ENCODE measurements at places on chromosomes 5 and 9.

DNA sequence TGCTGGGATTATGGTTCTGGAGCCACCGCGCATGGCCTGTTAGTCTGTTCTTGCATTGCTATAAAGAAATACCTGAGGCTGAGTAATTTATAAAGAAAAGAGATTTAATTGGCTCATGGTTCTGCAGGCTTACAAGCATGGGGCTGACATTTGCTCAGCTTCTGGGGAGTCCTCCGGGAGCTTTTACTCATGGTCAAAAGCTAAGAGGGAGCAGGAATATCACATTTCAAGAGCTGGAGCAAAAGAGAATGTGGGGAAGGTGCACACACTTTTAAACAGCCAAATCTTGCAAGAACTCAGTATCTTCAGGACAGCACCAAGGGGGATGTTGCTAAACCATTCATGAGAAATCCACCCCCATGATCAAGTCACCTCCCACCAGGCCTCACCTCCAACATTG, 12.1 kb downstream of the JAK2 start:
- DNase-seq, result no peak

DNA sequence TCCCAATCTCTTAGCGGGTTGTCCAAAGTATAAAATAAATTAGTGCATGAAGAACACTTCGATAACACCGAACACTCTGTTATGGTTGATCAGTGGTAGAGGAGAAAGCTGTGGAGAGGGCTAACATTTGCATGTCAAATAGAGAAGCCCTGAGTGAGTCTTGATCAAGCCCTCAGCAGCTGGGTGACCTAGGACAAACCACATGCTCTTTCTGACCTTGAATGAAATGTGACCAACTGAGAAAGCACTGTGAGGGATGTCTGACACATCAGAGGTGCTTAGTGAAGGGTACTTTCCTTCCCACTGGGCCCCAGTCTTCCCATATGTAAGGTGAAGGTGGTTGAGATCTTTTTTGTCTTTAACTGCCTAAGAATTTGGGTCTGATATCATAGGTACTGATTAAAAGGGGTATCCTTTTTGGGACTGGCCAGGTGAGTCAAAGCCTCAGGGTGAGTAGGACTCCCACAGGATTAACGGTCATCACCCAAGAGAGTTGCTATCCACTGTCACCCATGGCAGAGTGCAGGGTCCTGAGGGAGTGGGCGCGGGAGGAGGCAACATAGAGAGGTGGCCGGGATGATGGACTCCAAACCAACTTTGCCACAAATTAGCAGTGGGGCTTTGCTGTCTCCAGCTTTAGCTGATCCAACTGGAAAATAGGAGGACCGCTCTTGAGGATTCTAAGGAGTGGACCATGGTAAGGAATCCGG, 53.5 kb downstream of the KIF4B start:
- no peak for DNase-seq

- DNase-seq, result peak; percentile 77
Measured at GRCh38 chr5:170278611-170279458, 18.7 kb downstream of the LCP2 start.

GRCh38 chr5:37804401-37804800, 35.4 kb downstream of the GDNF start:
- no peak for DNase-seq

- DNase-seq, result no peak
Measured at GRCh38 chr5:21623831-21624230, 1229.3 kb downstream of the CDH12 start.

DNA sequence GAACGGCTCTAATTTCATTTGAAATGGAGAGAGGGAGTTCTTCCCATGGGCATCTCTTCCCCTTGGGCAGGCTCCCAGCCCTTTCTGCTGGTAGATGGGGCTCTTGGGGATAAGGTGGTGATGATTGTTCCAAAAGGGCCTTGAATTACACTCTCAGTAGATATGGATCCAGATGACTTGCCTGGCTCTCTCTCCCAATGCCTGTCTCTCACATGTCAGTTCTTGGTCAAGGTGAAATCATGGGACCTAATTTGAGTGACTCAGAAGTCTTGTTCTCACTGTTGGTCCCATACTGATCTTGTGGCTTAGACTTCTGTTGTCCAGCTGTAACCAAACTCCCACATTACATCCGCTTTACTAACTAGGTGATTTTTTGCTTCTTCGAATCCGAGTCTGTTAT, 317.0 kb upstream of the RFX3 start:
- DNase-seq, result no peak

- DNase-seq, result no peak
Measured at GRCh38 chr5:160020266-160020770, 11.4 kb downstream of the TTC1 start.

- peak; percentile 96 for DNase-seq
Measured at GRCh38 chr5:112921833-112922817, at the start of gene REEP5. REEP5 (minus strand) TSS chr5:112922227; CDS start chr5:112922190, 37 bp downstream.

DNA sequence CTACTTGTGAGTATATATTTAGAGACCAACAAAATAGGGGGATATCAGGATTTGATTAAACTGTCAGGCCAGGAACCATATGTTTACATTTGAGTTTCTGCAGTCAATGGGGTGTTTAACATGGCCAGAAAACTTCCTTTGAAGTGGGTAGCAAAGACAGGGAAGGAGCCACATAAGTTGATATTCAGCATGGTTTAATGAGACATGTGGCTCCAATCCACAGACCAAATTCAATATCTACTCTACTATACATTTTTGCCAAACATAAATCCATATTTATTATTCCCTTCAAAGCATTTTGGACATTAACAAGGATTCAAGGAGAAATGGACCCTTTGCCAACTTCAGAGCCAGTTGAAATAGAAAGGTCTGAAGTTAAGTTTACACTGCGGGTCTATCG, 99.8 kb downstream of the TAF11L14 start:
- DNase-seq, result no peak

DNA sequence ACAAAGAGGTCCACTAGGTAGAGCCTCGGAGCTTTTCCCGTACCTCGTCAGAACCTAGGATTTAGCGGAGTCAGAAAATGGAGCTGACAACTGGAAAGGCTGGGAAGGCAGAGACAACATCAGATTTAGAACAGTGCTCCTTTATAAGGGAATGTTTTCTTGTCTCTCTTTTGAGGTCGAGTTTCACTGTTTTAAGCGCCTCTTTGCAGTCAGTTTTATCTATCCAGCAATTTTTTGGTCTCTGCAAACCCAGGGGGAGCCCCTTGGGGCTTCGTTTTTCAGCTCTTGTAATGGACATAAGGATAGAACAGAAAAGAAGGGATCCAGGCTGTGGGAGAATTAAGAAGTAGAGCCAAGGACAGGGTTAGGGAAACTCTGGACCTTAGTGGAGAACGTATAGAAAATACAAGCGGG, 80.5 kb downstream of the FNBP1 start:
- no peak for DNase-seq

- DNase-seq, result peak; percentile 58
Measured at GRCh38 chr9:75087289-75087823, 599 bp downstream of the NMRK1 start.

DNA sequence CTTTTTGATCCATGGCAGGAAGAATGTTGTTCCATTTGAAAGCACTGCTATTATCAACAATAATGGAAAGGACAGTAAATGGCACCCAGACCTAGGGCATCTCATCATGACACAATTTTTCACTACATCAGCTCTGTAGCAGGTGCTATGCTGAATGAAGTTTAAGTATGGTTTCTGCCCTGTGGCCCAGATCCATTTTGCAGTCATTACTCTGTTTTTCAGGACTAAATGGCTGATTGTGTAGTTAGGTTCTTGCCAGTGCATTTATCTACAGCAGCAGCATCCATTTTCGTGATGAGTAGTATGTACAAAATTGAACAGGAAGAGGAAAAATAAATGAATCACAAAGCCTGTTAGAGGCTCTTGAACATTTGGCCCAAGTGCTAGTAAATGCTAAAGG, 270.5 kb upstream of the CD180 start:
- no peak for DNase-seq

DNA sequence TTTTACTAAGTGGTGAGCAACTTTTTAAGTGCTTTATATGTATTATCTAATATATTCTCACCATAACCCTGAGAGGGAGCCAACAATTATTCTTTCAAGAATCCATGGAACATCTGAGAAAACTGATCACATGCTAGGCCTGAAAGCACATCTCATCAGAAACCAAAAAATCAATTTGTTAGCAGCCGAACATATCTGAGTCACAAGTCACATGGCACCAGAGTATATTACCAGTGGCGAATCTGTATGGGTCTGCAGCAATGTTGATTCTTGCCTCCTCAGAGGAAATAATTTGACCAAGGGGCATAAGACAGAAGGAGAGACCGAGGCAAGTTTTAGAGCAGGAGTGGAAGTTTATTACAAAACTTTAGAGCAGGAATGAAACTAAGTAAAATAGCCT, 25.3 kb upstream of the SIL1 start:
- DNase-seq, result no peak

DNA sequence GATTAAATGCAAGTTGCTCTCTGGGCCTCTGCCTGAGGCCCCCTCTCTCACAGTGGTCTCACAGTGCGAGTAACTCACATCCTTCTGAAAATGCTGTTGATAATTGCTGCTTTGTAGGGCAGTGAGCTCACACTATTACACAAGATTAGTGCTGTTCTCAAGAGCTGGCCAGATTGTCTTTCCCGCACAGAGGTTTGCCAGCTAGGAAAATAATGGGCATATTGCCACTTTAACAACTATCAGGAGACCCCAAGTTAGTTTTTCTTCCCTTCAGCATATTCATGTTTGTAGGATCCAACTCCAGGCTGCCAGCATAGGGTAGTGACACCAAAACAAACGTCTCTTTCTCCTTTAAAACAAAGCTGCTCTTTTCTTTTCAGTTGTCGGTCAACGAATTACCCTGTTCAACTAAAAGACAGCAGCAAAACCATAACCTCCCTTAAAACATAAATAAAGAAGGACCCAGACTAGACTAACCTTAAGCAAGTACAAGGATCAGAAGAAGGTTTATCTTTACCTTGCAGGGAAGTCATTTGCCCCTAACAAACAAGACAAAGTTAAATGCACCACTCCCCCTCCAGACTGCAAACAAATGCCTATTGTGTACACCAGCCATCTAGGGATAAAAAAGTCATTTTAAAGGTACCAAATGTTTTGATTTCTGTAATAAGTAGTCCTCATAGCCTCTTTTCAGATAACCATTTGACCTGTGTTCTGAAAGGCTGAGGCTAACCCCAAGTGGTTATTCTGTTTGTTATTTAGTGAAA, 91.4 kb downstream of the VCAN start:
- peak; percentile 57 for DNase-seq

GRCh38 chr5:123598028-123598689, 86.2 kb downstream of the CSNK1G3 start:
- no peak for DNase-seq

- no peak for DNase-seq
Measured at GRCh38 chr5:171367424-171368370, 20.0 kb upstream of the NPM1 start.

- DNase-seq, result no peak
Measured at GRCh38 chr5:179516221-179516620, 34.1 kb upstream of the RUFY1 start.

- DNase-seq, result no peak
Measured at GRCh38 chr5:176527246-176528222, 9.7 kb downstream of the RNF44 start.

GRCh38 chr5:11724940-11725339, 179.3 kb downstream of the CTNND2 start:
- peak; percentile 44 for DNase-seq

- DNase-seq, result no peak
Measured at GRCh38 chr9:69674716-69675438, 2.7 kb upstream of the APBA1 start.

GRCh38 chr5:133114166-133114932, 62.5 kb downstream of the HSPA4 start:
- no peak for DNase-seq

DNA sequence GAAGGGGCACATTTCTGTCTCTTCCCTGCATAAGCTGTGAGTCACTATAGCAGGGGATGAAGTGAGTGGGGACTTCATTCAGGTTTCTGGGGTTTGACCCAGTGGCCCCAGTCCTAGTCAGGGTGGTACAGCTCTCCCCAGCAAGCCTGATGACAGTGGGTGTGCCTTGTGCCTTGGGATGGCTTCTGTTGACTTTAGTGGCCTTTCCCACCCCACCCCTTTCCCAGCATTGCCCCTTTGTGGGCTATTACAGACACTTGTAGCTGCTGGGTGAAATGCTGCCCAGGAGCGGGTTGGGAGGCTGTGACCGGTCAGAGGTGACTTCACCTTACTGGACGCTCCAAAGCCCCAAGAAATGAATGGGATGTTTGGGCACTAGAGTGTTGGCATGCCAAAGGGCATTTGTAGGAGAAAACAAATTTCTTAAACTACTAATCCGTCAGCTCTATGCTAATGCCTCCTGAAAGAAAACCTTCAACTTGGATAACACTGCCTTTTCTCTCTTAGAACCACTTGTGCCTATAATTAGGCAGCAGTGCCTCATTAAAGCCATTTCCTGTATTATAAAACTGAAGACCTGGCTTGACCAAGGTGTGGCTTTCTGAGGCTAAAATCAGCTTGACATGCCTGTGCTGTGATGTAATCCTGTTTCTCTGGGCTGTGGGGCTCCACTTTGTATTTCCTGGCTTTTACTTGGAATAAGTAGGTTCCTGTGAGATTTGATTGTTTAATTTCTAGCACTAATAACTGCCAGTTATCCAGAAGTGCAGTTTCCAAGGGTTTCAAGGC, 119.0 kb upstream of the SLC25A48 start:
- DNase-seq, result no peak

DNA sequence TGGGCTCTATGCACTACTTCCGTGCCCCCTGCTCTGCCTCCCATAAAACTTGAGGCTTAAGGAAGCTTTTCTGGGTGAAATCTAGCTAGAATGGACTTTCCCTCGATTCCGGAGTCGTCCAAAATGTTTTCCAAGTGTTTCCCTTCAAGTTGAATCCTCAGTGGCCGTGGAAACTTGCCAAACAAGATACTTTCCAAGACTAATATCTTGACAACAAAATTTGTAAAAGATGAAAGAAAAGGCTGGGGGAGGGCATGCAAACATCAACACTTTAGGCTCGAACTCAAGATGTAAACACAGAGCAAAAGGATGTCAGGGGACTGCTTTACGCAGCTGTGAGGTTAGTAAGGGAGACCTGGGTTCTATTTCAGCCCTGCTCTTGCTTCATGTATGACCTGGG, 482.8 kb upstream of the KLF4 start:
- DNase-seq, result no peak

DNA sequence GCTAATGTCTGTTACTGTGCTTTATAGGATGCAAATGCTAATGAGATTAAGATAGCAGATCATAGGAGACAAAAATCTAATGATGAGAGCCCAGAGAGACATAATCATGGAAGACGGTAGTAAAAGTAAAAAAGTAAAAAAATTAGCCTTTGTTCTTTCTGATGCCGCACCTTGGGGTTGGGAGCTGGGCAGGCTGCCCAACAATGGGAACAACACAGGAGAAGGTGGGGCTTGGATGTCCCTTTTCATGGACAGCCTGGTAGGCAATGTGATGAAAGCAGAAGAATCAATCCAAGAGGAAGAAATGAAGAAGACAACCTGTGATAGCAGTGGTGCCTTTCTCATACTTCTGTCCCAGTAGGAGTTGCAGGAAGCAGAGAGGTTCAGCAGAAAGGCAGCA, 57.2 kb downstream of the RAB14 start:
- no peak for DNase-seq

GRCh38 chr5:37412515-37412914, 33.4 kb downstream of the WDR70 start:
- no peak for DNase-seq

Data from stomach (tissue), 19 donors.